Activated CD4-positive, alpha-beta memory T cell treated with anti-CD3 and anti-CD28 coated beads, Interleukin-2, amount 10 ng/mL, durations not matched to agents 7 days and 5 days (primary cell): ENCODE measurements at places on chromosomes 3 and 15. TPM values are rescaled to one million over a fixed set of nuclear protein-coding genes. Genes with fewer than 3 reads are reported as not detected.

The ETV5 gene
- 3.3 TPM for total RNA-seq

The CYP1A2 gene
- total RNA-seq, result not detected

The ACKR2 gene
- 2.3 TPM for total RNA-seq

The HESX1 gene
- total RNA-seq, result 0.23 TPM

The CATSPER2 gene
- total RNA-seq, result 4.7 TPM

The GABRG3 gene
- not detected for total RNA-seq

The P2RY13 gene
- total RNA-seq, result not detected

The PLSCR2 gene
- not detected for total RNA-seq

The MAN2A2 gene
- 133 TPM for total RNA-seq

The REC114 gene
- total RNA-seq, result not detected

DNA sequence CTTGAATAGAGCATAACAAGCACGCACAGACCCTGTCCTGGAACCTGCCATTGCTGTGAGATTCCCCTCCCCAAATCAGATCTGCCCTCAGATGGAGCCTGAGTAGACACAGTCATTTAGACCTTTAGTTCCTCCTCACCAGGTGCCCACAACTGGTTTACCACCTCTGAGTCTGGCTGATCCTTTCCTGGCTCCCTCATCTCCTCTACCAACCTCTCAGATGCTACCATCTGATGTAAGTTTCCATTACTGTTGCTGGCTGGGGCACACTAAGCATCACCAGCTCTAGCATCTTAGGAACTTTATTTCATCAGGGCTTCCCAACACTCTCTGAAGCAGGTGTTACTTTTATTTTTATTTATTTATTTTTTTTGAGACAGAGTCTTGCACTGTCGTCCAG lies 288.3 kb downstream of the TLE3 start:
- no peak for DNase-seq

DNA sequence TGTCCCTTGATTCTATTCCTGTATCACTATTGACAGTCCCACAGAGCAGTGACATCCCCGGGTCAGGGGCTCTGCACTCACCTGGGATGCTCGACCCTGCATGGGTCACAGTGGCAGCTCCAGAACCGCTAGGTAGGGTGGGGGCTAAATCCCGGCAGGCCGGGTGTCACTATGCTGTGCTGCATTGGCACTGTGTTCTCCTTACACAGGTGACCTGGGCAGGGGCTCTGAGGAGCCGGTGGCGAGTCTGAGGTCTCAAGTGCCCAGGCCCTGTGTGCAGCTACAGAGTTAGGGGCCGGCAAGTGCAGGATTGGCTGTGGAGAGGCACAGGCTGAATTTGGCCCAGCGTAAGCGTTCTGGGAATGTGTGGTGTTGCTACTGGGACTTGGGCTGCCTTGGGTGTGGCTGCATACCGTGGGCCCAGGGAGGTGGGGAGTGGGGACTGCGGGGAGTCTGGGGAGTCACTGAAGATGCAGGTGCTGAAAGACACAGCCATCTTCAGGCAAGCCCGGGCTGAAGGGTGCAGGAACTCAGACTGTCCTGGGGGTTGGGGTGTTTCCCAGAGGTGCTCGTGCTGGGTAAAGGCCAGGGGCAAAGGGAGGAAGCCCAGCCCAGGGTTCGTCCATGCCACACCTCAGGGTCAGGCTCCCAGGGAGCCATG lies 102.6 kb upstream of the PRR20G start:
- DNase-seq, result no peak

DNA sequence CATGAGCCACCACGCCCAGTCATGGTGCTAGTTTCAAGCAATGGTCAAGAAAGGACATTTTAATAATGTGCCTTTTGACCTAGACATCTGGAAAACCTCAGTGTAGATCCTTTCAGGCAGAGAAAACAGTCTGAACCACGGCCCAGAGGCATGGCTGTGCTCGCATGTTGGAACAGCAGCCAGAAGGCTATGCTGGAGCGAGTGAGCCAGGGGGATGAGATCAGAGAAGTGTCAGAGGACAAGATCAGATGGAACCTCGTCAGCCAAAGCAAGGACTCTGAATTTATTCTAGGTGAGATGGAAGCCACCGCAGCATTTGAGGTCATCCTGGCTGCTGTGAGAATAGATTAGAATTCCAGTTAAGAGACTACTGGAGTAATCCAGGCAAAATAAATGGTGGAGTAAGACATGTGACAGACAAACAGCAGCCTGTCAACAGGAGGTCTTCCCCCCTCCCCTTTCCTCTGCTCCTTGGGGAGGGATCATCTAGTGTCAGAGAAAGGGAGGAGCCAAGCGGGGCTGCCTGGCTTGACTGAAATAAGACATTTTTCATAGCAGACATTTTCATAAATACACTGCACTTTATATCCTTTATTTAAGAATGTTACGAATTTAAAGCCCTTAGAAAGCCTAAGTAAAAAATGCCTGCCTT lies 40.4 kb upstream of the ACKR4 start:
- DNase-seq, result no peak

DNA sequence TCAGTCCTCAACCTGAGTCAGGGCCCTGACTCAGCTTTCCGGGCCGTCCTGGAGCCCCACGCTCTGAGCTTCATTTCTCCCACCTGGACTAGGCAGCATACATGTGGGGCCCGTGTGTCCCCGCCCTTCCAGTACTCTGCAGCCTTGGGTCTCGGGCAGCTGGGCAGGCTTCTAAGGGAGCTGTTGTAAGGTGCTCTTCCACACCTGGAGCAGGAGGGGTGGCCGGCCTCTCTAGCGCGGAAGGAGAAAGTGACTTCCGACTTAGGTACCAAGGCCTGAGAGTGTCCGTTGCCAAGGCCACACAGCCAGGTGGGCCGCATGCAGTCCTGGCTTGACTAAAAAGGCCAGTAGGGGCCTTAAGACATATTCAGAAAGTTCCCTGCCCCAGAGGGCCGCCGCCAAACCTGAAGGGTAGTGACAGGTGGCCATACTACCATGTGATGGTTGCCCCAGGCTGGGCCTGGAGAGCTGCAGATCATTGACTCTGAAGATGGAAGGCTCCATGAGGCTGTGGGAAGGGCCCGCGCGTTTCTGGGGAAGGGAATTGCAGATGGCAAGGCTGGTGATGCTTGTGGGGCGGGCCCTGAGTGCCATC lies 9.4 kb upstream of the SEMA3B start:
- no peak for DNase-seq

DNA sequence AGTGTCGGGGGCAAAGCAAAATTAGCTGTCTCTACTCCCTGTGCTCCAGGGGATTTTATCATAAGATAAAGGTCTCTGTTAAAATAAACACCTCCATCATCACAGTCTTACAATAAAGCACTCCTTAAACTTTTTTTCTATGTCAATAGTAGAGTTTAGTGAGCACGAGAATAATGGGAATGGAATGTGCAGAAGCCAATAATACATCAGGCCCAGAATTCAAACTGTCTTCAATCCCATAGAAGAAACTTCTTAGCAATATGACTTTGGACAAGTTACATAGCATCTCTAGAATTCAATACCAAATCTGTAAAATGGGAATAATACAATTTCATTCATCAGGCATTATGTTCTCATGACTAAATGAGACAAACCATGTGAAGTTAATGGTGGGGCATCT lies 49.0 kb upstream of the EPHA3 start:
- no peak for DNase-seq

DNA sequence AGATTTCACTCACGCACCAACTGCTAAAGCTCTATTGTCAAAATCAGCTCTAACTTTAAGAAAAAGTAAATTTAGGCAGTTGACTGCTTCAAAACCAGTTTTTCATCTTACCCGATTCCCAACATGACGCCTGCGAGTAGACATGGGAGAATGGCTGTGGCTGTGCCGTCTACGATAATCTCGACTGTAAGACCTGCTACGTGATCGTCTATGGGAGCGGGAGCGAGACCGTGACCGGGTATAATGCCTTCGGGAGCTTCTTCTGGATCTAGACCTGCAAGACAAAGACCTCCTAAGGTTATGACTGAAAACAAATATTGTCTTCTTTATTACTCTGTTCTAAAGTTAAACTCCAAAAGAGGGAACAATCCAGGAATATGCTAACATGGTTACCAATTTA lies 12.5 kb downstream of the TRA2B start:
- DNase-seq, result no peak

GRCh38 chr3:120678331-120678947 lies 3.6 kb downstream of the HGD start:
- DNase-seq, result no peak

DNA sequence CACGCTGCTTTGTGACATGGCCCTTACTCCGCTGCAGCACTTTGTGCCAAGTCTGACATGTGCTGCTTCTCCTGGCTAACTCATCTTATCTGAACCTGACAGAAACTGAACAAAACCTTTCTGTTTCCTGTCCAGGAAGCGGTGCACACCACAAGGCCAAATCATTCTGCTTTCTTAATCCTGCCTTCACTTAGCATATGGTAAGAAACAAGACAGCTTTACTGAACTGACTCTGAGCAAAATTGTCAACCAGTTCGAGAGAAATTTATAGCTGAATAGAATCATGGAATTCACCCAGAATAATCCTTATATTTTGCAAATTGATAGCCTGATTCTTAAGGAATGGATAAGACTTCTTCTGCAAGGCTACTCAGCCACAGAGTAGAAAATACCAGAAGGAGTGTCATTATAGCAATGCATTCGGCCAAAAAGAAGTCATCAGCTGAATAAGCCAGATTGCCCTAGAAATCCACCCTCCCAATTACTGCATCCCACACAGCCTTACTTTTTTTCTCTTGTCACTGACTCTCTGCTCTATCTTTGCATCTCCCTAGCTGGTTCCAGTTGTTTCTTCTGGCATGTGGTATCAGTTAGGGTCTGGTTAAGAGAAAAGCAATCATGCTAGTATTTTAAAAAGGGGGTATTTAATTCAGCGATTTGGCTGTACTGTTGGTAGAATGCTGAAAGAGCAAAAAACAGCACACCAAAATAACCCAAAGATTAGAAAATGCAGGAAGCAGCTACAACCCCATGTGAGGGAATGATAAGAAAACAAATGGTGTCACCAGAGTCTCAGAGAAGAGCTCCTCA lies 41.6 kb upstream of the STRIT1 start:
- no peak for DNase-seq

DNA sequence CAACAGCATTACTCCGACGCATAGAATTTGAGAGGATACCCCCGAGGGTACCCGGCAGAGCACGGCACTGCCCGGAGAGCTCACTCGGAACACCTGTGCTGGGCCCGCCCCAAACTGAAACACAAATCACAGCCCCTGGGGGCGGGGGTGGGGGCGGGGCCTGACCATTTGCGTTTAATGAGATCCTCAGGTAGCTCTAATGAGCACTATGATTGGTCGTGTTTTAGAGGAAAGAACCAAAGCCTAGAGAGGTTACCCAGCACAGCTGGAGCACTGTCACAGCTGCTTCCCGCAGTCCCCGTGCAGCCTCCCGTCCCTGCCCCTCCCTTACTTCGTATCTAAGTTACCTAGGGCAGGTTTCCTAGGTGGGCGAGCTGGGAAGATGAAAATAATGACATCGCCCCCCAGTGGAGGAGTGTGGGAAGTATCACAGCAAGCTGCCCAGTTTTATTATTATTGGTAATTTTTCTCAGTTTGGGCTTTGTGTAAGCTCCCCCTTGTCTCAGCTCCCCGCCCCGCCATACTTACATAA lies 187.1 kb downstream of the PDE8A start:
- peak; percentile 30 for DNase-seq

GRCh38 chr3:10189557-10190354 lies 25.0 kb downstream of the IRAK2 start:
- DNase-seq, result peak; percentile 55

- DNase-seq, result no peak
Observed at GRCh38 chr3:99877031-99877579, 59.4 kb downstream of the CMSS1 start.

DNA sequence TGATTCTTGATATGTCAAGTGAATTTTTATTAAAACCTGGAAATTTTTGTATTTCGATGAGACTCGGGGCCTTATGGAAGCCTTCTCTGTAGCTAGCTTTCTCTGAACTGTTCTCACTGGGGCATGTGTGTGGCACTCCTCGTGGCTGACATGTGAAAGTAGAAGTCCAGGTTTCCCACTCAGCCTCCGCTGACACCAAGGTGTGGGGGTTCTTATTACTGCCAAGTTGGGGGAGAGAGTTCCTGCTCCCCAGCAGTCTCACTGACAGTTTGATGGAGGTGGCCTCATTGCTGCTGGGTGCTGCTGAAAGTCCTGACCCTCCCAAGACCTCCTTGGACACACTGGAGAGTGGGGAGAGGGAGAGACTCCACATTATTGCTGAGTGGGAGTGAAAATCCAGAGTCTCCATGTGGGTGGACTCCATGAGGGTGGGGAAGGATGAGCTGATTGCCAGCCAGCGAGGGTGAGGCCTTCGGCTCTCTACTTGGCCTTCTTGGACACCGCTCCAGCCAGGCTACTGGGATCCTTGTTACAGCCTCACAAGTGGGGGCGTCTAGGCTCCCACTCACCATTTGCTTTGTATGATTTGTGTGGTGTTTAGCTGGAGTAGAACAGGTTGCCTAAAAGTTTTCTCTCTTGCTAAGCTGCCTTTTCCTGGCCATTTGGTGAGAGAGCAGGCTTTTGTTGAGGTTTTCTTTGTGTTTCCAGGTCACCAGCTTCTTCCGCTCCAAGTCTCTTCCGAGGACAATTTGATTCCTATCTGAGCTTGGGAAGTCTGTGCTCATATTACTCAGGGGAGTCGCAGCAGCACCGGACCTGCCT lies 64.1 kb downstream of the LSM3 start:
- DNase-seq, result no peak

GRCh38 chr3:113151461-113152031 lies 59.8 kb upstream of the BOC start:
- no peak for DNase-seq

DNA sequence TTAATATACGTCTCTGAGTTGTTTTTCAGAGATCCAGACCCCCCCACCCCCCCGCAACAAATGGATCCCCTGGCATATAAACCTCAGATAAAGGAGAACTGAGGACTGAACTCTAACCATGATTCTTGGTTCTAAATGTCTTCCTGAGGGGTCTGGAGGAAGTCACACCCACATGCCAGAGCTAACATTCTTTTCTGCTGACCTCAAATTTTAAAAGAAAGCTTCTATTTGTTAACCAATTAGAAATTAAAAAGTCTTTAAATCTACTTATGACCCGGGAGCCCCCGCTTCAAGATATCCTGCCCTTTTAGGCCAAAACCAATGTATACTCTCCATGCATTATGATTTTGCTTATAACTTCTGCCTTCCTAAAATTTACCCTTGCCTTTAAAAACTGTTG lies 188.3 kb downstream of the ECT2 start:
- DNase-seq, result no peak

GRCh38 chr3:86782286-86782685 lies 208.7 kb downstream of the VGLL3 start:
- DNase-seq, result no peak

- DNase-seq, result no peak
Observed at GRCh38 chr3:131846296-131846924, 188.4 kb downstream of the CPNE4 start.

GRCh38 chr15:52050416-52050815 lies 31.4 kb downstream of the MAPK6 start:
- DNase-seq, result no peak

- no peak for DNase-seq
Observed at GRCh38 chr3:126480206-126480605, 4.5 kb upstream of the ZXDC start.
